NCI-H1092 (cell line): ENCODE measurements at places on chromosomes 7 and 10.

- no peak for DNase-seq
Measured at GRCh38 chr10:987620-987869, 689 bp upstream of the GTPBP4 start.

- DNase-seq: no peak
Measured at GRCh38 chr7:11221984-11222383, 248.3 kb downstream of the PHF14 start.

GRCh38 chr7:139715194-139715815 lies 62.5 kb downstream of the HIPK2 start:
- no peak for DNase-seq

GRCh38 chr10:128122931-128123330 lies 3.3 kb downstream of the MKI67 start:
- no peak for DNase-seq

DNA sequence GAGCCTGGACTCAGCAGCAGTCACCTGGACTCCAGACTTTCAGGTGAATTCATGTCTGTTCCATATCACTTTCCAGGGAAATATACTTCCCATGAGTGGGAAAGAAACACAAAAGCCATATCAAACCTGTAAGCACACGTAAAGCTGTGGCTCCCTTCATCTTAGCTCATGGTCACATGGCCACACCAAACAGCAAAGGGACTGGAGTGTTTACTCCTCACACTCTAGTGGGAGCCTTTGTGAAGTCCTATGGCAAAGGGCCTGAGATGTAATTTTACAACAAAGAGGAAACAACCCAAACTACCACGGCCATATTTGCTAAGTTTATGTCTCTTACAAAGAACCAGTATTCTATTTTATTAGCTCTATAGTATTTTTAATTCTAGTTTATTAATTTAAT lies 16.3 kb downstream of the SFTPA1 start:
- no peak for DNase-seq

- DNase-seq: no peak
Measured at GRCh38 chr10:112981553-112981952, 31.5 kb downstream of the TCF7L2 start.

DNA sequence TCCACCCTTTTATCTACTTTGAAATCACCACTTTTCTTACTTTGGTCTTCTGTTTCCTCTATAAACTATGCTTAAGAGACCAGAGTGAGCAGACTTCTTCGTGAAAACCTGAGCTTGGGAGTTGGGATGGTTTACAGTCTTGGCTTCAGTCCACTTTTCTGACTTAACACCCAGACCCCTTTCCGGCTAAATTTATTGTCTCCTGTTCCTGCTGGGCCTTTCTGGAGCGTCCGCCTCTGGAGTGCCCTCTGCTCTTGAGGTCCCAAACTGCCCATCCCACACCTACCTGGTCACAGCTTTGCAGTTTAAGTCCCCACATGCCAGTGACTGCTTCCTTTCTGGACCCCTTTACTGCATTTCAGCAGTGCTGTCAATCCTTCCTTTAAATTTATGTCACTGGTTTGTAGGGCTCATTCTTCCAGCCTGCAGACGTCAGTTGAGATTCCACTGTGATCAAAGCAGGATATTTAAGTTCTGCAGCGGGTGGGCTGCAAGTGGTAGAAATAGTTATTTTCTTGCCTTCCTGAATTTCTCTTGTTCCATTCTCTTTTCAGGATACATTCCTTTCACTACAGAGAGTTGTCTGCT lies 80.3 kb downstream of the KAT6B start:
- no peak for DNase-seq

- DNase-seq: no peak
Measured at GRCh38 chr10:8130973-8131911, 76.8 kb downstream of the GATA3 start.

- no peak for DNase-seq
Measured at GRCh38 chr10:120978589-120979252, 127.6 kb downstream of the WDR11 start.

DNA sequence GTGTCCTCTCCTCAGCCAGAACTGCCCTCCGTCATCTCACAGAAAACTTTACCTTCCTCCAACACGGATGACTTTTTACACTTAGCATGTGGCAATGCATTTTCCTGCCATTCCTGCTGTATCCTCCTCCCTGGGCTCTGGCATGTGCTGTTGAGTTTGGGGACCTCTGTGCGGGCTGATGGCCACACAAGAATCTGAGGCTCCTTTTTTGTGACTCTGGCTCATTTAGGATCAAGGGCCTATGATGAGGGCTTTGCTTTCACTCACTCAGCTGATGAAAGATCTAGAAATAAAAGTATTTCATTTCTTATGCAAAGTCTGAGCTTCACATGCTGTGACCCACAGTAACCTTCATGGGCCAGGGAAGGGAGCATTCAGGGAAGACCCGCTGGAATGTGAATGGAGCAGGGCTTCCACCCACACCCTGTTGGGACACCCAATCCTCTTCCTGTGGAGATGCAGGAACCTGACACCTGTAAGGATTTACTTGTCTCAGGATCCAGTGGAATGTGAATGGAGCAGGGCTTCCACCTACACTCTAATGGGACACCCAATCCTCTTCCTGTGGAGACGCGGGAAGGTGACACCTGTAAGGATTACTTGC lies 500.3 kb upstream of the MKI67 start:
- DNase-seq: no peak

- no peak for DNase-seq
Measured at GRCh38 chr7:92609921-92610518, 19.8 kb upstream of the FAM133B start.

DNA sequence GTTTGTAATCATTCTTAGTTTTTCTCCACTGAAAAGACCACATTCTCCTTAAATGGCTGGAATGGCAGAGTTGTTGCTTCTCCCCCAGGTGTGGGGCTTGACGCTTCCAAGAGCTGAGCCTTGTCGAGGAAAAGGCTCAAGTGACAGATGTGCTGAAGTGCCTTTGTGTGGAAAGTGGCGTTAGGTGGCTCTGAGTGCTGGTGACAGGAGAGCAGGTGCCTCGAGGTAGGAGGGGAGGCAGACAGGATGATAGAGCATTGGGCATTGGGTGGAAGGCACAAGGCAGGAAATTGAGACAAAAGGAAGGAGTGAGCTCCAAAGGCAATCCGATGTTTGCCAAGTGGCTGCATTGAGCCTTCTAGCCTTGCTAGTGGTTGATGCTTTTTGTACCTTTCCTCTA lies 6.7 kb downstream of the KIAA1217 start:
- DNase-seq: no peak

- no peak for DNase-seq
Measured at GRCh38 chr10:99341860-99342490, 12.8 kb downstream of the CNNM1 start.

DNA sequence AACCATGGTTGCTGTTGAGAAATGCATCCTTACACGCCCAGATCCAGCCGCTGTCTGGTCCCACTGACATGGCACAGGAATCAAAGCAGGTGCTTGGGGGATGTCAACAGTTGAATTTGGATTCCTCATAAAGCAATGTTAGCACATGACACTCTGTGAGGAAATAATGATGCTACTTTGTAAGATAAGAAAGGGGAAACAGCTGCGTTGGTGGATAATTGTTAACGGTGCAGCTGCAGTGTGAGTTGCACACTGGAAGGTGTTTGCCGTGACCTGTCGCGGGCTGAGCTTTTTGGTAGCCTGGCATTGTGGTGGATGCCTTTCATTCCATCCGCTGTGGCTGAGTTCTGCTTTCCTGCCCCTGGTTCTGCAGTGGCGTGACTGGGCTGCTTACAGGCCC lies 113.9 kb downstream of the MGMT start:
- DNase-seq: no peak

DNA sequence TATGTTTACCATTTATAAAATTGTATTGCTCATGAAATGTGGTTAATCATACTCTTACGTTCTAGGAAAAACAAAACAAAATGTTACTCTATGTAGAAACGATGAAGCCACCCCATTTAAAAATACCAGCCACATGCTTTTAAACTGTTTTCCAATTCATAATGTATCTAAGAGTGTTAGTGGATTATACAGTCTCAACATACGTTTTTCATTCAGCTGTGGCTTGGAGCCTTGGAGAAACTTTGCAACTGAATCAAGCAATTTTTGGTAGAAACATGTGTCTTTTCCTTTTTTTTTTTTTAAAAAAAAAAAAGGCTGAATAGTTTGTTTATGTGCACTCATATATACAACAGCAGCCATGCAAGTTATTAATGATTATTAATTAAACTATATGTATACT lies 378.0 kb upstream of the SEMA3D start:
- no peak for DNase-seq

- no peak for DNase-seq
Measured at GRCh38 chr10:121539786-121540185, 58.5 kb downstream of the FGFR2 start.

DNA sequence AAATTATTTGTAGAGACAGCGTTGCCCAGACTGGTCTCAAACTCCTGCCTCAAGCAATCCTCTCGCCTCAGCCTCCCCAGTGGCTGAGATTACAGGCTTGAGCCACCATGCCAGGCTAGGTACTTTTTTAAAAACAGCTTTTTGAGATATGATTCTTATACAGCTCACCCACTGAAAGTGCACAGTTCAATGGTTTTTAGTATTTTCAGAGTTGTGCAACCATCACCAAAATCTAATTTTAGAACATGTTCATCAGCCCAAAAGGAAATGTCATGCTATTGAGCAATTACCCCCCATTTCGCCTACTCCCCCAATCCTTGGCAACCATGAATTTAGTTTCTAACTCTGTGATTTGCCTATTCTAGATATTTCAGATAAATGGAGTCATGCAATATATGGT lies 73.7 kb downstream of the EVX1 start:
- DNase-seq: no peak

- no peak for DNase-seq
Measured at GRCh38 chr10:555682-556350, 133.7 kb downstream of the DIP2C start.
